Stimulated activated CD4-positive, alpha-beta T cell treated with anti-CD3 and anti-CD28 coated beads, Interleukin-2, amount 100 ng/mL, for 4 hours (primary cell): ENCODE measurements at places on chromosomes 11 and 22.

DNA sequence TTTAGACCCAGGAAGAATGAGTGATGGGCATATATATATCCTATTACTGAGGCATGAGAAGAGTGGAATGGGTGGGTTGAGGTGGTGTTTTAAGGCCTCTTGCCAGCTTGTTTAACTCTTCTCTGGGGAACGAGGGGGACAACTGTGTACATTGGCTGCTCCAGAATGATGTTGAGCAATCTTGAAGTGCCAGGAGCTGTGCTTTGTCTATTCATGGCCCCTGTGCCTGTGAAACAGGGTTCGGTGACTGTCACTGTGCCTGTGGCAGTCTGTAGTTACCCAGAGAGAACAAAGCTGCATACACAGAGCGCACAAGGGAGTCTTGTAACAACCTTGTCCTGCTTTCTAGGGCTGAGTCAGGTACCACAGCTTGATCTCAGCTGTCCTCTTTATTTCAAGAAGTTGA is 11.7 kb downstream of the LIMK2 start:
- DNase-seq, result no peak

DNA sequence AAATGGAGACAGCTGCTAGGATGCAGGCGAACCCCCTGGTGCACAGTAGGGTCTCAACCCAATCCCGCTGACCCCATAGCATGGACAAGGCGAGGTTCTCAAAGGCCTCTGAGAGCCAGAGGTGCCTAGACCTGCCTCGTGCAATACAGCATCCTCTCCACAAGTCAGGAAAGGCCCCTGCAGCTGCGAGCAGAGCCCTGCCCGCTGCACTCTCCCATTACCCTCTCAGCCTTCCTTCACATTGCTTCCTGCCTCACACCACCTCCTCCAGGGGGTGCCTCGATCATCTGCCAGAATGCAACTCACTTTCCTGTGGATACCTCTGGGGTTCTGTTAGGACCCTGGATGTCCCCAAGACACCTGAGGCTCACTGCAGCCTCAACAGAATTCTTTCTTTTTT is 42.8 kb upstream of the TCF20 start:
- no peak for DNase-seq

- DNase-seq, result no peak
These were observed 120.7 kb downstream of the CCDC81 start for GRCh38 chr11:86495351-86495750.

DNA sequence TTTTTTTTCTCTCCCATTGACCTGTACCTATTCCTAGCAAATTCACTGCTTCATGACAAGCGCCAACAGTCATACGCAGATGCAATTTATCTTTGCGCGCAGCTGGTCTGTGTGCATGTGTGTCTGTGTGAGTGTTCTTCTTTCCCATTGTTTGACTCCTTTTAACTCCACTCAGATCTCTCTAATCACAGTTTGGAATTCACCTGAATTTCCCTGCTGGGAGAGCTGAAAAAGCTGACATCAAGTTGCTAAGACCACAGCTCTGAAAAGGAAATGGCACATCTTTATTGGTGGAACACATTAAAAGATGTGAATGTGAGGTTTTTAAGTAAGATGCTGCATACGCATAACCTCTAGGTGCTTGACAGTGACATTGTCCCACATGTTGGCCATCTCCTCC is 187.4 kb upstream of the MTMR2 start:
- DNase-seq, result no peak

GRCh38 chr11:134480136-134480712 is 68.2 kb upstream of the B3GAT1 start:
- DNase-seq, result no peak

GRCh38 chr11:124738713-124739478 is 846 bp upstream of the NRGN start:
- no peak for DNase-seq

- no peak for DNase-seq
These were observed 42.4 kb downstream of the SMCO4 start for GRCh38 chr11:93500759-93501158.

GRCh38 chr11:67582011-67582410 is 1.6 kb upstream of the GSTP1 start:
- DNase-seq, result no peak

DNA sequence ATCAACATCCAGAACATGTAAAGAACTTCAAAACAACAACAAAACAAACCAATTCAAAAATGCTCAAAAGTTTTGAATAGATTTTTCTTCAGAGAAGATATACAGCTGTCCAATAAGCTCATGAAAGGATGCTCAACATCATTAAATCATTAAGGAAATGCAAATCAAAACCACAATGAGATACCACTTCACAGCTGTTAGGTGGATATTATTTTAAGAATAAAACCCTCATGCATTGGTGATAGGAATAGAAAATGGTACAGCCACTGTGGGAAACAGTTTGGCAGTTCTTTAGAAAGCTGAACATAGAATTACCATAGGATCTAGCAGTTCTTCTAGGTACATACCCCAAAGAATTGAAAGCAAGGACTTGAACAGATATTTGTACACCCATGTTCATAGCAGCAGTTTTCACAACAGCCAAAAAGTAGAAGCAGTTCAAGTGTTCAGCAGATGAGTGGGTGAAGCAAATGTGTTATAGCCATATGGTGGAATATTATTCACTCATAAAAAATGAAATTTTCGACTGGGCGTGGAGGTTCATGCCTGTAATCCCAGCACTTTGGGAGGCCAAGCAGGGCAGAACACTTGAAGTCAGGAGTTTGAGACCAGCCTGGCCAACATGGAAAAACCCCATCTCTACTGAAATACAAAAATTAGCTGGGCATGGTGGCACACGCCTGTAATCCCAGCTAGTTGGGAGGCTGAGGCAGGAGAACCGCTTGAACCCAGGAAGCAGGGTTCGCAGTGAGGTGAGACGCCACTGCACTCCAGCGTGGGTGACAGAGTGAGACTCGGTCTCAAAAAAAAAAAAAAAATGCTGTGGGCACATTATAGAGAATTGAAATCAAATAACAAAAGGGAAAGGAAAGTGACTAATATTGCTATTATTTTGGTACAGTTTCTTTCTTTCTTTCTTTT is 42.9 kb downstream of the CBL start:
- DNase-seq, result no peak
